ENCODE measurements at places on chromosomes 1 and 21.

DNA sequence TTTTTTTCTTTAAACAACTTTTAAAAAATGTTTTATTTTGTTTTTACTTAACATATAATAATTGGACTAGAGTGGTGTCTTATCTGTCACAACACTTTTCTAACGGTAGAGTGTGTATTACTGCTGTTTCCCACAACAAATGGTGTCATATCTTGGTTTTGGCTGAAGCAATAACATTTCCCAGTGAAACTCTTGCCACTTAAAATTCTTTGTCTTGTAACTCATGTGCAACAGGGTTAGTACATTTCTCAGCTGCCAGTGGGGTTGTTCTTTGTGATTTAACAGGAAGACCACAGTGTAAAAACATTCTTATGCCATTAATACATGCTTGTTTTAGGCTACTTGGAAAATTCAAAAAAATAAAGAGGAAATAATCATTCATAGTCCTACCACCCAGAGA is 43.5 kb downstream of the ALPL start:
- DNase-seq, result no peak

DNA sequence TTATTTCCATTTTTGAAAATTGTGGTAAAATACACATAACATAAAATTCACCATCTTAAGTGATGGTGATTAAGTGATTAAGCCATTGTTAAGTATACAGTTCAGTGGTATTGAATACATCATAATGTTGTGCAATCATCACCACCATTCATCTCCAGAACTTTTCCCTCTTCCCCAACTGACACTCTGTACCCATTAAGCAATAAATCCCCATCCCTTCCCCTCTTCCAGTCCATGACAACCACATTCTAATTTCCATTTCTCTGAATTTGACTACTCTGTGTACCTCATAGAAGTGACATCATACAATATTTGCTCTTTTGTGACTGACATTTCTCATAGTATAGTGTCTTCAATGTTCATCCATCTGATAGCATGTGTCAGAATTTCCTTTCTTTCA is 124.8 kb downstream of the DISC1 start:
- DNase-seq, result no peak

- no peak for DNase-seq
These were observed 65.6 kb upstream of the SCCPDH start for GRCh38 chr1:246658567-246658966.

GRCh38 chr1:94418664-94419655 is 771 bp downstream of the ABCD3 start:
- DNase-seq, result peak; percentile 66

- DNase-seq, result no peak
These were observed 19.5 kb upstream of the SUCO start for GRCh38 chr1:172513479-172513878.

GRCh38 chr1:41766546-41766945 is 152.2 kb downstream of the HIVEP3 start:
- DNase-seq, result no peak

DNA sequence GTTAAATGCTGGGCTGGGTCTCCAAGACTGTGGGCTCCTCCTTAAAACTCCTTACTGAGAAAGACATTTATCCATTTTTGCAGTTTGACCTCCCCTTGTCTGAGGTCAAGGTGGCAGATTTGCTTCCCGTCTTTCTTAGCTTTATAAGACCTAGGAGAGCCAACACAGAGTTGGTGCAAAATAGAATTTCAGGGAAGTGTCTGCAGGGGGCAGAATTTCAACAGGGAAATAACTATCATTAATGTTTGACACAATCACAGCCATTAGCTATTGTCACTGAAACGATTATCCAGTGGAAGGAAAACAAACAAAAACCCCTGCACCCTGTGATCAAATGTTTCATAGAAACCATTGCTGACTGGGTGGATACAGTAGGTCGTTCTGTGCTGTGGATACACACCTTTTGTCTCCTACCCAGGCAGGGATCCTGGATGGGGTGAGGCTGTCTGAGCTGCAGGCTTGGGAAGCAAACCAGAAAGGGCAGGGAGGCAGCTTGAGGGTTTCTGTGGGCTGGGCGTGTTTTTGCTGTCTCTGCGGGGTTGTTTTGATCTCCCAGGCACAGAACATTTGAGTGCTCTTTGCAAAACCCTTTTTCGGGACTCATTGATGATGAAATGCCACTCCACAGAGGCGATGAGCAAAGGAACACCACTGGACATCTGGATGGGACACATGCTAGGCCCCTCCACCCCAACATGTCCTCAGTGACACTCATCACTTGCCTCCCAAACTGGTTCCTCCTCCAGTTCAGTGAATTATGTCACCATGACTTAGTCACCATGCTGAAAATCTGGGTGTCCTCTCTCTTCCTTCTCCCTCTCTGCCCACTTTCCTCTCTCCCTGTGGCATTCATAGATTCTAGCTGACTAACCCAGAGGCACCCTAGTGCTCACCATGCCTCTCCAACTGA is 94.2 kb upstream of the SERBP1 start:
- no peak for DNase-seq

- no peak for DNase-seq
These were observed 159.6 kb upstream of the COA6 start for GRCh38 chr1:234213658-234214128.

DNA sequence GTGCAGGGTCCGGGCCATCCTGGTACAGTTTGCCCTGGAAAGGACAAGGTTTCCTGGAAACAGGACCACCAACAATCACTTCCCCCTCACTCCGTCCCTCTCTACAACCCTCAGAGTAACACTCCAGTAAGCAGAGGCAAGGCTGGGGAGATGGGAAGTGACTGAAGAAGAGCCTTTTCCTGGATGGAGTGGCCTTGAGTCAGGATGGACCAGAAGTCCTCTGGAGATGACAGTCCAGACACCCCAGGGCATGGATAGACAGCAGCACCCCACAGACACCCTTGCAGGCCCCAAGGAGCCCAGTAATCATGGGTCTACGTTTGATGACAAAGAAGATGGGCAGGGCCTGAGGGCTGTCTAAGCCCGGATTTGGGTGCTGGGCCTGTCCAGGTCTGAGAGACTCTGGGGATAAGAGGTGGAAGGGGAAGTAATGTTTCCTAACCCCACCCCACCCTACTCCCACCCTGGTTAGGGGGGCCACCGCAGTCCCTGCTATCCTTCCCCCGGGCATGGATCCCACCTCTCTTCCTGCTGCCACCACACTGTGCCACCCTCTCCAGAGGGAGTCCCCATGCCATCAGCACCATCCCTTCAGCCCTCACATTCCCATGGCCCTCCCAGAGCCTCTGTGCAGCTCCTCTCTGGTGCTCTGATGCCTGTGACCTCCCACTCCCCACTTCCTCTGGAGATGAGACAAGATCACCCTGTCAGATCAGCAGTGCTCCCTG is 7.2 kb upstream of the S100A8 start:
- peak; percentile 50 for DNase-seq

DNA sequence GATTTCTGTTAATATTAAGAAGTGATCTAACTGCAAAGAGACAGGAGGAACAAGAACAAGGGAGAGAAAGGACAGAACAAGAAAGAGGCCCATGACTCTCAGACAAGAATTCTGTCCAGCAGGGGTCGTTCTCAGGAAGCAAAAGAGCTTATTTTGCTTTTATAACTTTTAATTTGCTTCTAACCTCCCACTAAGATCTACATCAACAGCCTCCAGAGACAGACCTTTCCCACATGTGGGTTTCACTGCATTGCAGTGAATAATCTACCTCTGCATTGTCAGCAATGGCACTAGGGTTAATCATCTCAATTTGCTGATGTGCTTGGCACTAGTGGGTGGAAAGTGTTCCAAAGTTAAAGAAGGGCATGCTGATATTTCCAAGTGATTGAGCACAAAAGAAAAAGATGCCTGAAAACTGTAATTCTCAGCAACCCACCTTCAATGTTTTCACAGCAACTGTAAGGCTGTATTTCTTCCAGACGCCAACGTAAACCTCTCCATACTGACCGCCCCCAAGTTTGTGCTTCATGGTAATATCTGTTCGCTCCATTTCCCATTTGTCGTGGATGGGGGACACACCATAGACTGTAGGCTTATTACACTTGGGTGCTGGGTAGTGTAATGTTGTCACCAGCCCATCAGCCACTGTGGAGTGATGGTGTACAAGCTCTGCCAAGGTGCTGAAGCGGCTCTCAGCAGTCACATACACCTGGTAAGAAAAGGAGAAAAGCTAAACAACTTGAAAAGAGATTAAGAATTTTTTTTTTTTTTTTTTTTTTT is 39.5 kb downstream of the TOR3A start:
- no peak for DNase-seq

DNA sequence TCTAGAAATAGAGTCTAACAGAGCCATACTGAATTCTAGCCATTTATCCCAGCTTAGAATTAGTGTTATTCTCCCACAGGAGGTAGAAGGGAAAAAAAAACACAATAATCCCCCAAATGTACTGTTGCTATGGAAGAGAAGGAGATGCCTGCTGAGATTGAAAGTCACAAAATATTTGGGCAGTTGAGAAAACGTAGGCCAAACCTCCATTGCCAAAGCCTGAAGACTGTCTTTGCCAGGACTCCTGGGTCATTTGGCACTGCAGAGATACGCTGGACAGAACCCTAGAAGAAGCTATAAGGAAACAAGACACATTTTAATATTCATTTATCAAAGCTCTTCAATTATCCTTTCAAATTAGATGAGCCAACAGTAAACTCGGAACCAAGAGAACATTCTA is 22.3 kb downstream of the BARHL2 start:
- no peak for DNase-seq

DNA sequence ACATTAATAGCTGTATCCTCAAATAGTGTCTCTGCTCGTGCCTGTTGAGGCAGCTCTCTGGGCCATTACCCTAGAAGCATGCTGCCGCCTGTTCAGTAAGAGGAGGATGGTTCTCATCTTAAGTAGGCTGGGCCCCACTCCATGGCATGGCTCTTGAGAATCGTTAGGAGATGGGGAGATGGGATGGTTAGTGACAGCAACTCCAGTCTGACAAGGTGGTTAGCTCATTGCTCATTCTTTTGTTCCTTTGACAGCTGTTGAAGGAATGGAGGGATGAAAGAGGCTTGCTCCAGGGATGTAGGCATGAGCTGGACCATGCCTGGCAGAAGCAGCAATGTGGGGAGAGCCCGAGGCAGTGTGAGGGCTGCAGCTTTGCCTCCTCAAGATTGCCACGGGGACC is 68.2 kb downstream of the MAP10 start:
- DNase-seq, result no peak

- DNase-seq, result no peak
These were observed 1.4 kb downstream of the LRRC7 start for GRCh38 chr1:69569175-69569541.

DNA sequence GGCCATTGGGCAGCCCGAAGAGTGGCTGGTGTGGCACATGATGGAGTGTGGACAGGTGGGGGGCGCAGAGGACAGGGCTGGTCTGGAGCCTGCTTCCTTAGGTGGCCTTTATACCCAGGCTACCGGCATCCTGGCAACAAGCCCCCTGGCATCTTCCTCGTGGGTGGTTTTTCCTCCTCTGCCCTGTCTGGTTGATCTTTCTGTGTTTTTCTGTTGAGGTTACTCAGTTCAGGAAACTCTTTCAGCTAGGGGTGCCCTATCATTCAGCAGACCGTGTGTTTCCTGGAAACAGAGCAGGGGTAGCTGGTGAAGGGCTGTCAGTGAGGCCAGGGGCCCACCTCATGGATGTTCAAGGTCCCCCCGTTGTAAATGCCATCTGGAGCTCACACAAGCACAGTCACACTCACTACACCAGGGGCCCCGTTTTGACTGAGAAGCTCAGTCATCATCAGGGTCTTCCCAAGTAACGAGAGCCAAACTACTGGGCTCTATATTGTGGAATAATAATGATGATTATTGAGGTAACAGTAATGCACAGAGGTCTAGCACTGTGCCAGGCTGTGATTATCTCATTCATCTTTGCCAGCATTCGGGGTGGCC is at the start of gene KRTAP12-4:
KRTAP12-4 (minus strand) TSS at position 84 of the 600 bp plus-strand sequence; CDS start at position 39, 45 bp downstream.
- no peak for DNase-seq

DNA sequence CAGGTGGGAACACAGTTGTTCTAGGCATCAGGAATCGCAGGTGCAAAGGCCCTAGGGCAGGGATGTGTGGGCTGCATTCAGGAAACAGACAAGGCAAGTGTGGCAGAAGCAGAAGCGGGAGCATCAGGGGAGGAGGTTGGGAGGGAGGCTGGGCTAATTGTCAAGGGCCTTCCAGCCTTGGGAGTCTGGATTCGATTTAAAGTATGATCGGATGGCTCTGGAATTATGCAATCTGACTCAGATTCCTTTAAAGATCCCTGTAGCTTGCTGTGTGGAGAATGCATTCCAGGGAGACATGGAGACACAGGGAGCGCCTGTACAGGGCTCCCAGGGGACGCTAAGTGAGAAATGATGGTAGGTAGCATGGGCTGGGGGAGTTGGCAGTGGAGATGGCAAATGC is 86.5 kb downstream of the LACTBL1 start:
- no peak for DNase-seq

- DNase-seq, result no peak
These were observed 41.4 kb upstream of the GOLT1A start for GRCh38 chr1:204255225-204255624.

- DNase-seq, result no peak
These were observed 86.0 kb downstream of the HS2ST1 start for GRCh38 chr1:87000460-87000859.

DNA sequence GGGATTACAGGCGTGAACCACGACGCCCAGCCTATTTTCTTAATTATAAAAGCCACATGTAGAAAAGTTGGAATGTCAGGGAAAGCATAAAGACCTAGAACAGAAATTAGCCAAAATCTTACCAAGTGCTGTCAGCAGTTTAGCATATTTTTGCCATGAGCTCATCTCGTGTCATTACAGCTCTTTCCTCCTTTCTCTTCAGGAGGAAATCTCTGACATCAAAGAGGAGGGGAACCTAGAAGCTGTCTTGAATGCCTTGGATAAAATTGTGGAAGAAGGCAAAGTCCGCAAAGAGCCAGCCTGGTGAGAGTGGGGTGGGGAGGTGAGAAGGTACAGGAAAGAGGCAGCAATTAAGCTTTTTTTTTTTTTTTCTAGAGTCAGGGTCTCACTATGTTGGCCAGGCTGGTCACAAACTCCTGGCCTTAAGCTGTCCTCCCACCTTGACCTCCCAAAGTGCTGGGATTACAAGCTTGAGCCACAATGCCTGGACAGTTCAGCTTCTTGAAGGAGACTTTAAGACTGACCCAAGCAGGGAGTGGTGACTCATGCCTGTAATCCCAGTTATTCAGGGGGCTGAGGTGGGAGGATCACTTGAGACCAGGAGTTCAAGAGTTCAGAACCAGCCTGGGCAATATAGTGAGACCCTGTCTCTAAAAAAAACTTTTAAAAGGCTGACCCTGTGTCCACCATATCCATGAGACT is 8.4 kb upstream of the BGLAP start:
- no peak for DNase-seq

GRCh38 chr1:91803847-91804545 is 82.0 kb downstream of the TGFBR3 start:
- no peak for DNase-seq

- no peak for DNase-seq
These were observed 41.8 kb downstream of the SELENOF start for GRCh38 chr1:86872086-86872485.

All from left forelimb (tissue), 1 donor.